ENCODE measurements at places on chromosomes 5 and 9.
A peak's percentile ranks its signal among the peaks of the same experiment; 100 is the strongest.

DNA sequence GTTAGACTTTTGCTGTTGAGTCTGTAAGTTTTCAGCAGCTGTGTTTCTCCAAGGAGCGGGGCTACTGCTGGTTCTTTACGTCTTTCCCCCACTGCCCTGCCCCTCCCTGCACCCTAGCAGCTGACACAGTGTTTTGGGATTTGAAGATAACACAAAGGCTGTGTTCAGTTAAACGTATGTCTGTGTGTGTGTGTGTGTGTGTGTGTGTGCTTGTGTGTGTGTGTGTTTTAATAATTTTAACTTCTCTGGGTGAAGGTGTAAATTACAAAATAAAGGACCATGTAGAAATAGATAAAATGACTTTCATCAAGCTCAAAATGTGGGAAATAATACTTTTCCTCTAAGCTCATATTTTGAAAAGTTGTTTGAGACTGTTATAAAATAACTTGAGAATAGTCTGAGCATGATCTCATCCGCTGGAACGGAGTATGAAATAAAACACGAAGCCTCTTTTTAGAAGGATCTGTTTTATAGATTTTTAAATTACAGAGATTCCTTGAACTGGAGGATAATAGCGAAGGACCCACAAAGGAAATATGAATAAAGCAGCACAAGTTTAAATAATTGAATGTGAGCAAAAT, 10.9 kb downstream of the ABL1 start:
- no peak for DNase-seq

GRCh38 chr9:99693888-99694287, 127.8 kb upstream of the NR4A3 start:
- DNase-seq: no peak

GRCh38 chr5:143008809-143009521, 238.8 kb downstream of the ARHGAP26 start:
- DNase-seq: peak; percentile 96

DNA sequence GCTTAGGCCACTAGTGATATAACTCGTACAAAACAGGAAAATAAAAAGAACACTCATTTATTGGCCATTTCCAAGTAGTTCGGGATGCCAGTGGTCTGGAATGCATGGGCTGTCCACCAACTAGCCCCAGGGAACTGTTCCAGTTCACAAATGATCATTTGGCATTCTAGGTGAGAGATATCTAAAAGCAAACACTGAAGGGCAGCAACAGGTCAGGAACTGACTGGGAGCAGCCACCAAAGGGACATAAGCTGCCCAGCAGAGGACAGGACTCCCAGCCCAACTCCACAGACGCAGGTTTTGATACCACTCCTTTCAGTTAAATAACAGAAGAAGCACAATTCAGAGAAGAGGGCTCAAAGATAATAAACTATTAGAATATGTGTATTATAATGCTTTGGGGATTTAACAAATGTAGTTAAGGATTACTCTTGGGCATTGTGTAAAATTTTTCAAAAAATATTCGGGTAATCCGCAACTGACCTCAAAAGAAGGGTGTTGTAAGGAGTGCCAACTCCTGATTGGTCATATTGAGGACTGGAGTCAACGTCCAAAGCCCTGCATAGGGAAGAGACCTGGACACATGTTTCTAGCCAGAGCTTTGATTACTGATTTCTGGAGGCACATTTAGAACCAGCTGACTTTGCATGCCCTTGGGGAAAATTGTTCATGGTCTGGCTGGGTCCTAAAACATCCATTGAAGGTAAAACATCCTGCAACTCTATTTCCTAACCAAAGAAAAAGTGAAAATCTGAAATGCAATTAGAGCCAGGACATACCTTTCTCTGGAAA, 320.0 kb downstream of the DNAH5 start:
- DNase-seq: no peak

- DNase-seq: no peak
Observed at GRCh38 chr9:93161786-93162562, 22.0 kb upstream of the WNK2 start.

- no peak for DNase-seq
Observed at GRCh38 chr9:77832639-77833038, 184.5 kb upstream of the GNA14 start.

GRCh38 chr5:114391321-114391720, 29.5 kb downstream of the KCNN2 start:
- no peak for DNase-seq

DNA sequence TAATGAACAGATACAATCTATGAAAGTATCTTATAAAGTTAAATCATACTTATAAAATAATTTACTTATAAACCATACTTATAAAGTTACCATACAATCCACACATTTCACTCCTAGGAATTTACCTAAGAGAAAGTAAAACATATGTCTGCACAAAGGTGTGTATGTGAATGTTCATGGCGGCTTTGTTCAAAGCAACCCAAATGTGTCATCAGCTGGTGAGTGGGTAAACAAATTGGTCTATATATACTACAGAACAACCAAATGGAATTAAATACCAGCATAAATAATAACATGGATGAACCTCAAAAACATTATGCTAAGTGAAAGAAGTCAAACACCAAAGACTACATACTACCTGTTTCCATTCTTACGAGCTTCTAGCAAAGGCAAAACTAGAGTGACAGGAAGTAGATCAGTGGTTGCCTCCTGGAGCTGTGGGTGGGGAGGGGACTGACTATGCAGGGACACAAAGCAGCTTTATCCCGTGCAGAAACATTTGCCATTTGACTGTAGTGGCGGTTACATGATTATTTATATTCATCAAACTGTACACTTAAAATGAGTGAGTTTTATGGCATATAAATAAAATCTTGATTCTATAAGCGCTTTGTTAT, 10.6 kb downstream of the TRAF1 start:
- DNase-seq: peak; percentile 67

DNA sequence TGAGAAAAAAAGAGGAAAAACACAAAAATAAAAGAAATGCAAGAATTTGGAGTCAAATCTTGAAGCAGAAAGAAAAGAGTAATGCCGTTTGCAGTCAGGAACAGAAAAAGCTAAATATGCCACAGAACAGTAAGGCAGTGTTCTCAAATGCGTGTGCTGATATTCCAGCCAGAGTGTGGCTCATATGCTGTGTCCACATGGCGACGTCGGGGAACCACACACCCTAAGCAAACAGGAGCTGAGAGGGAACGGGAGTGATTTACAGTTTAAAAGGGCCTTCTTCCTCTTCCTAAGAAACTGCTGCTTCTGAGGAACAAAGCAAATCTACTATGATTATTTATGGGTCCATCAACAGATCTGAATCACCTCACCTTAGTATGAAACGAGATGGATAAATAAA, 42.7 kb downstream of the DDX31 start:
- DNase-seq: no peak

GRCh38 chr5:81140441-81140840, 92.7 kb upstream of the CKMT2 start:
- no peak for DNase-seq

DNA sequence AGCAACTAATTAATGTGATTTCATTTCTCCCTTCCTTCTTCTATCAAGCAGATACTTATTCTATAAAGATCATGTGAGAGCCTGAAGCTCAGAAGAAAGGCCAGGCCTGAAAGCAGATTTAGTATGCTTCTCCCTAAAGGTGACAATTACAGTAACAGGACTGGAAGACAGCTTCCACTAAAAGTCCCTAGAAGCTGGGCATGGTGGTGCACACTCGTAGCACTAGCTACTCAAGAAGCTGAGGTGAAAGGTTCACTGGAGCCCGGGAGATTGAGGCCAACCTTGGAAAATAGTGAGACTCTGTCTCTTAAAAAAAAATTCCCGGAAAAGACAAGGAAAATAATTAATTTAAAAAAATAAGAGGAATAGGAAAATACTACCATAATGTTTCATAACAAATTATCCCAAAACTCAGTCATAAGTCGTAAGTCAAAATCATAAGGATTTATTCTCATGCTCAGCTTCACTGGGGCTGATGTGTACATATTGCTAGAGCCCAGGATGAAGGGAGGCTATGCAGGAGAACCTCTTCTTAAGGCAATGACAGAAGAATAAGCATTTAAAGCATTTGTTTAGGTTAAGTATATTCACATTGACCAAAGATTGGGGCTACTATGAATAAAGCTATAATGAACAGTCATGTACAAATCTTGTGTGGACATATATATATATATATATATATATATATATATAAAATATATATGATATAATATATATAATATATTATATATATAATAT, 210.8 kb upstream of the SMARCA2 start:
- DNase-seq: no peak

DNA sequence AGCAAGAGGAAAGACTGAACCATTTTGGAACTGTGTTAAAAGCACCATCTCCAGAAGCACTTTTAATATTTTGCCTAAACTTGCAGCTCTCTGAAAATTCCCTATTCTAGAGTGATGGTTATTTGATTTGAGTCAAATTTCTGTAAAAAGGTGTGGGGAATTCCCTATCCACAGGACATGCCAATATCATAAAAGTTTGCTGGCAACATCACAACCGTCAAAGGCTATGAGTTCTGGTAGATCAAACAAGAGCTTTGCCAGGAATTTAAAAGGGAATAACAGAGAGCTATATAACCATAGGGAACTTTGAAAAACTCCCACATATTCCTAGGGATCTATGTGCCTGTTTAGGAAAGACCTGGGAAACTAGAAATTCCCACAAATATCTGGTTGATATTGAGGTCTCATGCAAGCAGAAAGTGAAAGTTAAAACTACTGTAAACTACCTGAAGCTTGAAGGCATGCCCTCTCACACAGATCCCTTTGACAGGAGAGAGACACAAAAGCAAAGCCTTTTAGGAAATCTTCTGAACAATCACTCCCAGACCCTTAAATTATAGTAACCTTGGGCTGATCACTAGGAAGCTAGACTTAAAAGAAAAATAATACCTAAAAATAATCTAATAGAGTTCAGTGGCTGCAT, 549.9 kb downstream of the ANXA1 start:
- DNase-seq: no peak

GRCh38 chr5:11104210-11104609, 343.2 kb upstream of the DAP start:
- no peak for DNase-seq

Data from activated CD4-positive, alpha-beta T cell treated with anti-CD3 and anti-CD28 coated beads, Interleukin-2, amount 50 U/mL, for 16 hours (primary cell).